ACHN (cell line): ENCODE measurements at places on chromosomes 6 and 20.

GRCh38 chr20:1429143-1429728 lies 36.4 kb upstream of the FKBP1A start:
- no peak for DNase-seq

GRCh38 chr6:20943040-20943627 lies 408.9 kb downstream of the CDKAL1 start:
- no peak for DNase-seq

DNA sequence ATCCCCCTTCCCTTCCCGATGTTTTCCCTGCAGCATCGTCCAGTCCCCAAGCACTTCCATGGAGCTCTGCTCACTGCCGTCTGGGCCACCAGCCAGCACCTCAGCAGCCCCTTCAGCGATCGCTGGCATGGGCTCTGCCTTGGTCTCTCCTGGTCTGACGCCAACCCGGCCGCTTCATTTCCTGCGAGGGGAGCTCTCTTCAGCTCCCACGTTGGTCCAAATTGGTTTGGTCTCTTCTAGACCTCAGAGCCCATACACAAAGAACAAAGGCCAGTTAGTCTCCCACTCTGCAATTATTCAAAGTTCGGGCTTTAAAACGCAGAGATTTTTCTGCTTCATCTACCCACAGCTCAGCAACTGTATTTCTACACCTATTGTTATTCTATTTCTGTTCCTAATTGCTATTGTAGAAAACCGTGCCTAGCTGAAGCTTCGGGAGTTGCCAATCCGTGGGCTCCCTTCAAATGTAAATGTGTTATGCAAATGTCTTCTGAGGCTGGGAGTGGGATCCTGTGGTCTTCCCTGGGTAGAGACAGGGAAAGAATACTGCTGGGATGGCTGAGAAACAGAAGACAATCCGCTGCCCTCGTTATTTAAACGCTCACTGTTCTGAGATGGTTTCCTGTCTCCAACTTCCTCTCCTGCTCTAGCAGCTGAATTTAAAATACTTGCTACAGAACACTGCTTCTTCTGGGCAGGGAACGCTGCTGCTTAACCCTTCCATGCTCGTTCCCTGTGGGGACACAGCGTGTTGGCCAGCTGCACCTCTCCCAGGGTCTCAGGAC lies 154.2 kb upstream of the QKI start:
- DNase-seq: no peak

GRCh38 chr6:157116426-157116825 lies 206.9 kb downstream of the TMEM242 start:
- DNase-seq: no peak

- DNase-seq: no peak
These were observed 134.9 kb upstream of the CEP162 start for GRCh38 chr6:84362193-84362821.

DNA sequence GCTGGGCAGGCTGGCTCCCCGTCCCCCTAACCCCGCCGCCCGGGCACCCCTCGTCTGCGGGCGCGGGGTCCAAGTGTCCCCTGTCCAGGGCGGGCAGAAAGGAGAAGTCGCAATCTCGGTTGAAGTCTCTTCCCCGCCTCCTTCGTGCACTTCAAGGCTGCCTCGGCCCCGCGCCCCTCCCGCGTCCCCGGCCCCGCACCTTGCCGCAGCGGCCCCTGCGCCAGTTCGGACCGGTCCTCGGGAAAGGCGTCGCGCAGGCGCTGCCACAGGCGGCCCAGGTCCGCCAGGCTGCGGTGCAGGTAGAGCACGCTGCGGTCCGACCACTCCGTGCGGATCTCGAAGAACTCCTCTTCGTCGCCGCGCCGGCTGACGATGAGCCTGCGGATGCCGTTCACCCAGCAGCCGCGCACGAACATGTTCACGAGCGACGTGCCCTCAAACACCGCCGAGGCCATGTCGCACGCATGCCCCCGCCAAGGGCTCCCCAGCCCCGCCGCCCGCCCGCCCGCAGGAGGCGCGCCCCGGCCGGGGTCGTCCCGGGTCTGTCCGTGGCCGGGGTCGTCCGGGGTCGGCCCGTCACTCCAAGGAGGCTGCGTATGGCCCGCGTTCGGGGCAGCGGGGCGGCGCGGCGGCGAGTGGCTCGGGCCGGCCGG lies at the start of gene PXDC1:
TSS of gene PXDC1 (minus strand) at position 637 of the 653 bp plus-strand sequence. CDS start at position 455, 182 bp downstream.
- peak; percentile 21 for DNase-seq

GRCh38 chr6:129707028-129707427 lies 2.9 kb downstream of the ARHGAP18 start:
- DNase-seq: no peak

DNA sequence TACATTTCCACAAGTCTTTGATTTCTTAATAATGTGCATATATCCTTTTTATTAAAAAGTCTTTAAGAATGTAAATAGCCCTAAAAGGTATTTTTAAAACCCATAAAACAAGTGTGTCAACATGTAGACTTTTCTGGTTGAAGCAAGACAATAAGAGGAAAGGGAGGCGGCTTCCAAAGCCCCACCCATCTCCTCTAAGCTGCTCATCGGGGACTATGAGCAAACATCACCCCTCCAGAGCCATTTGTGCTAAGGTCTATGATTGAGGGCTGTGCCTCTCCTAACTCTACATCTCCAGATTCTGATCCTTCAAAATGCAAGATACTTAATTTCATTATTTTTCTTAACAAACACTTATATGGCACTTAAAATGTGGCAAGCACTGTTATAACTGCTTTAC lies 2.5 kb upstream of the NAA20 start:
- no peak for DNase-seq

DNA sequence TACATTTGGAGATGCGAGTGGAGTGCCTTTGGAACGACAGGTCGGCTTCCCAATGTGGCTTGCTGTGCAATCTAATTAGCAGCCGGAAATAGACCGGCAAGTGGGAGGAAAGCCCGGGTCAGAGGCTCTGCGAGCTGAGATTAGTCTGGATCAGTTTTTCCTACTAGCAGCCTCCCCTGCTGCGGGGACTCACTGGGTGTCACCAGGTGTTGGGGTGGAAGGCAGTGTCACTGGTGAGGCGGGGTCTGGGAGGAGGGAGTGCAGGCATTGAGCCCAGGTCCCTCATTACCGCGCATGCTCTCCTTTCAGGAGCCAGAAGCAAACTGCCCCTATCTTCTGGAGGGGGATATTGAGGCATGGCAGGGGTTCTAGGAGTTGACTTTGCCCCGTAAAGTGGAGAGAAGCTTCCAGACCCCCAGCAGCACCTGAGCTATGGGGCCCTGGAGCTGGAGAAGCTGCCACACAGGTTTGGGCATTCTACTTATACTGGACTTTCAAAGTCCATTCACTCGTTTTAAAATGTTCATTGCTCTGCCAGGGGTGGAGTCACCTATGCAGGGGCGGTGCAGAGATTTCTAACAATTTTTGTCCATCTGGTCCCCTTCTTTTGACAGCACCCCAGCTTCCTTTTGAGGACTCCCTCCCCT lies 11.0 kb downstream of the SULF2 start:
- DNase-seq: no peak

GRCh38 chr6:44712353-44713111 lies 325.0 kb downstream of the CDC5L start:
- DNase-seq: no peak

DNA sequence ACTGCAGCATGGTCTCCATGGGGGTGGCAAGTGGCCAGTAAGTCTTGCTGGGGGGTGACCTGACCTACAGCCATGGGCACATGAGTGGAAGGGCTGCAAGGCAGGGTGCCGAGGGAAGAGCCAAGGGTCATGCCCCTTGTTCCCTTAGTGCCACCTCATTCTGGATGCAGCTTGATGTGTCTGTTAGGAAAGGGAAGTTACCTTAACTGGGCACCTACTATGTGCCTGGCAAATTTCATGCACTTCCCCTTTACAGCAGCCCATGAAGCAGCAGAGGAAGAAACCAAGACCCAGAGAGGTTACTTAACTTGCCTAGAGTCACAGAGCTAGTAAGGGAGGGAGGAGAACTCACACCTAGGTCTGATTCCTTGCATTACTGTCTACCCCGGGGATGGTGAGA lies 174.0 kb downstream of the MRPL14 start:
- no peak for DNase-seq

DNA sequence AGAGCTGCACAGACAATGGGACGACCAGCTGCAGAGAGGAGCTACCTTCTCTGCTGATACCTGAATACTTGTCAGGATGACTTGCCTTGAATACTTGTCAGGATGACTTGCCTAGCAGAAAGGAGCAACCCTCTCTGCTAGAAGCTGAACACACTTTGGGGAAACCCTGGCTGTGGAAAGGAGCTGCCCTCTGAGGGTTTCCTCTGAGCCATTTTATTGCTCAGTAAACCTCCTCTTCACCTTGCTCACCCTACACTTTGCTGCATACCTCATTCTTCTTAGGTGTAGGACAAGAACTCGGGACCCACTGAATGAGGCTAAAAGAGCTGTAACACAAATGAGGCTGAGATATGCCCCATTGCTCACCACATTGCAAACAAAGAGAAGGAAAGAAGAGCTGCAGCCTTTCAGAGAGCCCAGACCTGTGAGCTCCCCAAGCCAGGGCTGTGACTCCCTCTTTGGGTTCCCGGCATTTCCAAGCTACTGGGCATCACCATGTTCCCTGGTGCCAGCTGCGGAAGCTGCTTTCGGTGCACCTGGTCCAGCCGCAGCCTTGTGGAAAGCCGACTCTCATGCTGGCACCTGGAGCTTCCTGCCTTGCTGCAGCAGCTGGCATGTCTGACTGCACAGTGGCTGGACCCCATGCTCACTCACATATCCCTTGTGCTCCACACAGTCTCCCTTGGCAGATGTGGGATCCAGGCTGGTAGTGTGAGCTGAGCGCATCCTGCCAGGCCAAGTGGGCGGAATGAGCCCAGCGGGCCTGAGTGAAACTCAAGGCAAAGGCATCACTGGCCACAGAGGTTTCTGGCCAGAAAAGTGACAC lies 106.7 kb upstream of the AHI1 start:
- DNase-seq: no peak

GRCh38 chr6:105603788-105604586 lies 201.1 kb upstream of the PREP start:
- DNase-seq: no peak
